ENCODE measurements at places on chromosomes 5 and 9. TPM values are rescaled to one million over a fixed set of nuclear protein-coding genes. Genes with fewer than 3 reads are reported as not detected.

GRCh38 chr9:125977223-125977622 lies 230.1 kb downstream of the PBX3 start:
- DNase-seq, result no peak

Gene SYK
- total RNA-seq, result 0.28 TPM

GRCh38 chr5:164361986-164362385 lies 856.6 kb downstream of the MAT2B start:
- DNase-seq, result no peak

DNA sequence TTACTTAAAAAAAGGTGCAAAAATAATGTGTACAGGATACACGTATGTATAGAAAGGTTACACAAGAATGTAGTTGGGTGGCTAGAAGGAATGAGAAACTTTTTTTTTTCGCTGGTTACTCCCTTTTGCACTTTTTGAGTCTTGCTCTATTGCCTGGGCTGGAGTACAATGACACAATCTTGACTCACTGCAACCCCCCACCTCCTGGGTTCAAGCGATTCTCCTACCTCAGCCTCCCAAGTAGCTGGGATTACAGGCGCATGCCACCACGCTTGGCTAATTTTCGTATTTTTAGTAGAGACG lies 15.8 kb downstream of the FBXW11 start:
- DNase-seq, result no peak

- no peak for DNase-seq
Measured at GRCh38 chr5:140319833-140320232, 16.9 kb upstream of the PFDN1 start.

- DNase-seq, result no peak
Measured at GRCh38 chr9:76215066-76215465, 179.2 kb downstream of the RFK start.

DNA sequence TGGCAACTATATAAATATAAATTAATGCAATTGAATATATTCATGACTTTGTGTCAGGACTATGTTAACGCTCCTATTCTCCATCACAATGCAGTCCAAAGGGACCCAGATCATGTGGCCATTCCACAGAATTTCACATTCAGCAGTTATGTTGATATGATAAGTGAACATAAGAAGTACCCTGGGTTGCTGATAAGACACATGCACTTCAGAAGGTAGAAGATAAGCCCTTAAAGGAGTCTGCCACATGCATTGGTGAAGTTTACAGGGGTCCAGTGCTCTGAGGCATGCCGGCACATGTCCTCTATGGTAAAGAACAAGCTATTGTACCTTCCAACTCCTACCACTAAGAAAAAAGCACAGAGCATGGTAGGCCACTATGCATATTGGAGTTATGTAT lies 76.4 kb downstream of the PHAX start:
- DNase-seq, result no peak

GRCh38 chr5:14281746-14282181 lies 138.6 kb downstream of the TRIO start:
- DNase-seq, result no peak

- no peak for DNase-seq
Measured at GRCh38 chr9:109935406-109936087, 155.5 kb downstream of the PALM2AKAP2 start.

GRCh38 chr5:171386861-171387344 lies 746 bp upstream of the NPM1 start:
- no peak for DNase-seq

- DNase-seq, result no peak
Measured at GRCh38 chr5:2656206-2656605, 95.3 kb downstream of the IRX2 start.

DNA sequence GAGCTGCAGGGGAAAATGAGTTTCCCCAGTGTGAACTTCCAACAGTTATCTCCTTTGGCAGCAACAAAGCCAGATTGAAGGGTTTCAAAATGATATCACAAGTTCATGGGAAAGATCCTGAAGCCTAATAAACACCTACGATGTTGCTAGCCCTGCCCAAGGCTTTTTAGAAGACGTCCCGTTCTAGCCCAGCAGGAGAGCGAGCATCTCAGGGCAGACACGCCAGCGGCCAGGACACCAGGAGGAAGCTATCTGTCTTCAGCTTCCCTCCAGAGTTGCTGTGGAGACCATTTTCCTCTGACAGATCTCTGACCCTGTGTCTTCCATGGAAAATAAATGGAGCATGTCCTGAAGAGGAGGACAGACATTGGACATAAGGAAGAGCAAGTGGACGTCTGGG lies 98.4 kb downstream of the FBXO38 start:
- DNase-seq, result no peak

Gene TAF11L5
- total RNA-seq, result not detected

DNA sequence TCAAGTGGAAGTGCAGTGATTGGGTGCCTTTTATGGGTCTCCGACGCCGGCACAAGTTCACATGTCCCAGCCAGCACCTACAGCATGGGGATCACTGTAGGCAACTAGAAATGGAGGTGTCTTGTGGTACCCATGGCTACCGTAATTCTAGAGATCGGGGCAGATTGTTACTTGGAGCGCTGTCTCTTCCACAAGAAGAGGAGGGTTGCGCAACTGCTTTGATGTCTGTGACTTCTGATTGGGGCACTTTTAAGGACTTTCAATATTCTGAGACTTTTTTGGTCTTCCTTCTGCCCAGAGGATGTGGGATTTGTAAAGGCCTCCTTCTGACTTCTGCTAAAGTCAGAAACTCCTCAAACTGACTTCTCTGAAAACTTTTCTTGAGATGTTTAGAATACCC lies 41.9 kb downstream of the GLRX start:
- no peak for DNase-seq

Gene ARL10
- 2.0 TPM for total RNA-seq

DNA sequence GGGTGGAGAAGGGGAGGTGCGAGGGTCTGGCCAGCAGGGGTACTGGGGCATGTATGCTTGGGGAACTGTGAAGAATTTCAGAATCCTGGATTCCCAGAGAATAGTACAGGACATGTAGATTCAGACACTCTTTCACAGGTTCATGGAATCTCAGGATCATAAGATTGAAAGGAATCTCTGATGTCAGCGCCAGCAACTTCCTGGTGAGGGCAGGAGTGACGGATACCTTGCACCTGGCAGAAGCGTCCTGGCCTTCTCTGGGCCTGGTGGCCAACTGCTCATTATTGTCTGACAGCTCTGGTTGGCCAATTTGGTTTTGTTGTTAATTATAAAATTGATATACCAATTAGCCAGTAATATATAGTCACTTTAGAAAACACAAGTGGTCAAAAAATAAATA lies 6.9 kb downstream of the GM2A start:
- no peak for DNase-seq

Gene SPINK13
- total RNA-seq, result not detected

GRCh38 chr9:105656131-105656921 lies 5.9 kb upstream of the TAL2 start:
- no peak for DNase-seq

DNA sequence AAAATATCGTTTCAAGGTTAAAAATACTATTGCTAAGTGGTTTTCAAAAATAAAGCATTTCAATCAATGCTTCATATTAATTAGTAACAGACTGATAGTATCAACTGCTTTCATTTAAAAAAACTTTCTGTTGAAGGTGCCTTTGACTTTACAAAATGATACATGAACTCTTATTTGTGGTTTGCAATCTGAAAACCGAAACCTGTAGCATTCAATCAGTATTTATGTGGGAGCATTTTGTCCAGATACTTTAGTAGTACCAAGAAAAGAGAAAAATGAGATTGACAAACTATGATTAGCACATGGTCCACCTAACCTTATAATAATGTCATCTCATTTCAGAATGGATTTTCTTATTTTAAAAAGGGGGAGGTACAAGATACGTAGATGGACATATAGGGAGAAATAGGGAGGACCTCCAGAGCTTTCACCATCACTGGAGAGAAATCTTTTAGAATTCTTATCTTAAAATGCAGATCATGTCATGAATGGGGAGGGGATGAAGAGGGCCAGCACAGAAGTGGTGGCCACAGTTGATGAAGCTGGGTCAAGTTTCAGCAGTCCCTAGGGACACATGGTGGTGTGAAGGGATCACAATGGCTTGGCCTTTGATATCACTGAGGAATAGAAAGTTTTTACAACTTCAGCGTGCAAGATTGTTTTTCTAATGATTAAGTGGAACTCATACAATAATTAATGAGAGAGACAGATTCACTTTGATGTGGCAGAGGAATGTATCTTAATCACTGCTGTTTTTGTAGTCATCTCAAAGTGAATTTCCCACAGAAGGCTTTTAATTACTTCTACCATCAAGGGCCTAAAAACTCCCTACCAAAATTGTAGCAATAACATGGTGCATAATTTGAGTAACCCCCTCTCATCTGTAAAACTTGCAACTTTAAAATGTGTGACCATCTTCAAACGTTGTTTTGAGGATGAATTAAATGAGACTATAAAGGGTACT lies 322.3 kb upstream of the EDIL3 start:
- no peak for DNase-seq

DNA sequence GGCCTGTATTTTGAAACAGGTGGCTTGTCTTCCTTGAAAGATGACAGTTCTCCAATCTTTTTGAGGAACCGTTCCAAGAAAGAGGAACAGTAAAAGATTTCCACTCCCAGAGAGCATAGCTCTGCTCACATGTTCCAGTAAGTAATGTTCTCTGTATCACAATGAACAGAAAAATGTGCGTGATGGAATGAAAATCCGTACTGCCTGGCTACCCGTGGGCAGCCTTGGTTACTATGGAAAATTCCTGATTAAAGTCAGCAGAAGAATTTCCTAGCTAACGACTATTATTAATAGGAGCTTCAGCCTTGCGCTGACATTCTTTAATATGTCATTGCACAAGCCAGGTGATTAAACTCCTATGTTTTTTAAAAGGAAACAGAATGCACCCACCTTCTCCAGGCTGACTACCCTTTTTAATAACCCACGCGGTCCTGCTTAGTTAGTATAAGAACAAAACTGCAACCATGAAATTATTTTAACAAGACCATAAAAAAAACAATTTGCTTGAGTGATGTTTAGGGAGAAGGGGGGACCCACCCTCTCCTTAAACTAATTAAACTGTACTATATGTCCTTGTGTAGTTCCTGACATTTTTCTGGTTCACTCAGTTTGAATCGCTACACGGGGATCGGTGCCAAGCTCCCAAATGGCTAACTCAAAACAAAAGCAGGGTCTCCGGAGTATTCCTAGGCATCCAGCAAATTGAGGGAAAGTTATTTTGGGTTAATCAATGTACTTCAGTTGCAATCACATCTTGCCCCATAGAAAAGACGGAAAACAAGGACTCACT lies 54.8 kb upstream of the CPEB4 start:
- DNase-seq, result no peak

Gene JAK2
- 2.3 TPM for total RNA-seq

DNA sequence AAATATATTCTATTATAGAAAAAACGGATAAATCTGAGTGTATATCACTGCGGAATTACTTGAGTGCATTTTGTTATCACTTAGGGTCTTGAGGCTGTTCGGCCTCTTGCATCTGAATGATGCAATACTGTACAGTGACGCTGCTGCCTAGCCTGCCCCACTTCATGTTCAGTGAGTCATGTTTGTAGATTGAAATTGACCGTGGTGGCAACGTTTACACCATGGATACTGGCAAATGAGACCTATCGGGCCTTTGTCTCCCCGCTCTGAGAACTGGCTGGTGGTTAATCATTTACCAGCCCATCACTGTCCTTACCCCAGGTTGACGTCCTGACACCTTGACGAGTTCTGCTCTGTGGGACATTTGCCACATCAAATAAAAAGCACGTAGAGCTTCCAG lies 510.1 kb upstream of the ADAMTS16 start:
- no peak for DNase-seq

- DNase-seq, result no peak
Measured at GRCh38 chr9:121698627-121699570, 47.5 kb downstream of the DAB2IP start.

DNA sequence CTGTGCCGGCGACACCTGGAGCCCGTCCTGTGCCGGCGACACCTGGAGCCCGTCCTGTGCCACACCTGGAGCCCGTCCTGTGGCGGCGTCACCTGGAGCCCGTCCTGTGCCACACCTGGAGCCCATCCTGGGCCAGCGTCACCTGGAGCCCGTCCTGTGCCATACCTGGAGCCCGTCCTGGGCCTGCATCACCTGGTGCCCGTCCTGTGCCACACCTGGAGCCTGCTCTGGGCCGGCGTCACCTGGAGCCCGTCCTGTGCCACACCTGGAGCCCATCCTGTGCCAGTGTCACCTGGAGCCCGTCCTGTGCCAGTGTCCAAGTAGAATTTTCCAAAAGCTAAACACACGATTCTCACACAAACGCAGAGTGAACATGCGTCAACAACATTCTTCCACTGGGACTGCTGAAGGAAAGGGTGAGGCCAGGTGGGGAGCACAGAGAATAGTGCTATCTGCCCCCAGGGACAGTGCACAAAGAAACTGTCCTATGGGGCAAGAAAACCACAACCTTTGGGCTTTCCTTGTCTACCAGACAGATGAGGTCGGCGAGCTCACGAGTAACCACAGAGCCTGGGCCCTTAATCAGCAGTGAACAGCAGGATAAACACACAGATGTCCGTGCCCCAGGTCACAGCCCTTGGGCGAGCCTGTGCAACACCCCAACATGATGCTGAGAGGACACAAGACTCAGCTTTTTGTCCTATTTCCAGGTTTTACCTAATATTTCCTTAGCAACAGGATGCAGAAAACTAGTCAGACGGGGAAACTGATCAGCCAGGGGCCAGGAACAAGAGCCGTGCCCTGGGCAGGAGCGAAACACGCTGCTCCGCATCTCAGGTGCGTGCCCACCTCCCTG lies 7.9 kb downstream of the QSOX2 start:
- DNase-seq, result no peak

- DNase-seq, result no peak
Measured at GRCh38 chr5:163727028-163727427, 221.6 kb downstream of the MAT2B start.

- DNase-seq, result no peak
Measured at GRCh38 chr5:14245132-14245925, 102.2 kb downstream of the TRIO start.

- DNase-seq, result no peak
Measured at GRCh38 chr9:14389146-14389545, 75.2 kb upstream of the NFIB start.

Gene RAD17
- 41.7 TPM for total RNA-seq

GRCh38 chr9:38707885-38708637 lies 11.9 kb downstream of the FAM240B start:
- DNase-seq, result no peak

Gene SLC46A2
- not detected for total RNA-seq

GRCh38 chr9:129849901-129850300 lies 14.6 kb downstream of the USP20 start:
- no peak for DNase-seq

Gene GPX3
- total RNA-seq, result 8.5 TPM

Gene SHOC1
- total RNA-seq, result 0.10 TPM

Gene PCDHB6
- 1.9 TPM for total RNA-seq

Gene OR13C9
- not detected for total RNA-seq

- peak; percentile 20 for DNase-seq
Measured at GRCh38 chr9:94002316-94003140, 47.4 kb upstream of the BARX1 start.

DNA sequence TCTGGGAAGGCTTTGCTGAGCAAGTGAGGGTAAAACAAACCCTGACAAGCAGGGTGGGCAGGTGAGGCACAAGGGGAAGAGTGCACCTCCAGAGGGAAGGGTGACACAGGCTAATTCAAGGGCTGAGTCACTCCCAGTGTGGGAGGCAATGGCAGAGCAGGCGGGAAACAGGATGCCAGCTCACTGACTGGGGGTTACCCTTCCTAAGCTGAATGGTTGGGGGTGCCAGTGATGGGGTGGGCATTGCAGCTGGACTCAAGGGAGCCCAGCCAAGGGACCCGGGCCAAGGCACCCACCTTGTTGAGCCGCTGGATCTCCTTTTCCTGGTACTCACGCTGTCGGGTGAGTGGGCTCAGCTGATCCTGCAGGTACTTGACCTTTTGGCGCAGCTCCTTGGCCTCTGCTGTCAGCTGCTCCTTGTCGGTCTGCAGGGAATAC lies 18.4 kb downstream of the GPX3 start:
- DNase-seq, result no peak

GRCh38 chr5:95406426-95407090 lies 15.4 kb downstream of the FAM81B start:
- no peak for DNase-seq

Measured in Panc1 (cell line).